ENCODE measurements at places on chromosomes 6 and 20.

DNA sequence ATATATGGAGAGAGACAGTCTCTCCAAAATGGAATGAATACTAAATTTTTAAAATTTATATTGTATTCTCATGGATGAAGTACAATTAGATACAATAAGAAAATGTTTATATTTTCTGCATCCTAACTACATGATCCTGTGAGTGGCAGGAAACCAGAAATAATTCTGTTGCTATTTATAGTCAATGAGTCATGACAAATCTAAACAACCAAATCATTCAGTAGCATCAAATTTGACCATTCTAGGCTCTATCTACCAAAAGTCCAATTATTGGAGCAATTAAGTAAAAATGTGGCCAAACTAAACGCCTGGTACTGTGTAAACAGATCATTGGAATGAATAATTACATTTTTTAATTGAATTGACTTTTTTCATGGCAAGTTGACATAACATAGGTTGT, 959.8 kb downstream of the EPHA7 start:
- no peak for DNase-seq

- no peak for DNase-seq
Observed at GRCh38 chr20:815914-816606, 17.5 kb upstream of the FAM110A start.

GRCh38 chr6:14767226-14767625, 478.6 kb upstream of the JARID2 start:
- DNase-seq, result no peak

GRCh38 chr6:147909640-147910039, 401.1 kb downstream of the SAMD5 start:
- DNase-seq, result no peak

DNA sequence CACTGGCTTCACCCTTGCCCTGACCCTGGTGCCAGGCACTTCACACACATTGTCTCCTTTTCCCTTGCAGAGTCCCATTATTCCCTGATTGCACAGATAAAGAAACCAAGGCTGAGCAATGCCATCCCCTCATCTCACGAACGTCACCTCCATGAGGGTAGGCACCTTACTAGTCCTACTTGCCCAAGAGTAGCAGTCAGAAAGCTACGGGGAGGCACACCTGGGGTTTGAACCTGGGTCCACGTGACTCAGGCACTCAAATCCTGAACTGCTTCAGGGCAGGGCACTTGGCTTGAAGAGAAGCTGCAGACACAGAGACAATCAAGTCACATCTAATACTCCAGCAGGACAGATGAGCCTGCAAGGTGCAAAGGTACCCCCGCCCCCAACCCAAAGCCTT, 1.9 kb downstream of the BCAS1 start:
- no peak for DNase-seq
